ENCODE measurements at places on chromosomes 2 and 18.

GRCh38 chr2:158323381-158323780, 133.2 kb downstream of the CCDC148 start:
- DNase-seq: no peak

- no peak for DNase-seq
These were observed 40.6 kb upstream of the TFPI start for GRCh38 chr2:187594801-187595200.

GRCh38 chr2:108133457-108133856, 106.3 kb upstream of the SULT1C3 start:
- no peak for DNase-seq

GRCh38 chr2:217063238-217063755, 203.4 kb upstream of the TNP1 start:
- DNase-seq: no peak

- no peak for DNase-seq
These were observed 39.4 kb upstream of the TPO start for GRCh38 chr2:1373830-1374229.

DNA sequence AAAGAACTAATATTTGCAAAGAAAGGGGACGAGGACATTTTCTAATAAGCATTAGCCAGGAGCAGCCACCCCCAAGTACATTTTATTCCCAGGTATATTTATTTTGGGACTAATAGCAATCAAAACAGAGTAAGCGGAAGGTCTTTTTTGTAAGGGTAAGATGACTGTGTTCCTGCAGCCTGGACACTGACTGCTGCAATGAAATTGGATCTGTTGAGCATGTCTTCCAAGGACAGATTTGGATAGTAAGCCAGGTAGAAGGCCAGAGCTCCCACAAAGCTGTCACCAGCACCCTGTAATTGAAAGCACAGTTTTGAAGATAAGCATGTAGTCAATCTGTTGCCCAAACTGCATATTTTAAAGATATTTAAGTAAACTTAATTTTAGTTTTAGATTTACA, 10.0 kb downstream of the MRPL33 start:
- DNase-seq: no peak
